ENCODE measurements at places on chromosomes 7 and 10. TPM values are rescaled to one million over a fixed set of nuclear protein-coding genes. Genes with fewer than 3 reads are reported as not detected.

- no peak for DNase-seq
Observed at GRCh38 chr7:73969991-73970390, 58.0 kb upstream of the ELN start.

GRCh38 chr10:17435187-17435586 lies 19.2 kb downstream of the ST8SIA6 start:
- DNase-seq = no peak

GRCh38 chr10:1044146-1044545 lies 4.8 kb downstream of the IDI1 start:
- no peak for DNase-seq

DNA sequence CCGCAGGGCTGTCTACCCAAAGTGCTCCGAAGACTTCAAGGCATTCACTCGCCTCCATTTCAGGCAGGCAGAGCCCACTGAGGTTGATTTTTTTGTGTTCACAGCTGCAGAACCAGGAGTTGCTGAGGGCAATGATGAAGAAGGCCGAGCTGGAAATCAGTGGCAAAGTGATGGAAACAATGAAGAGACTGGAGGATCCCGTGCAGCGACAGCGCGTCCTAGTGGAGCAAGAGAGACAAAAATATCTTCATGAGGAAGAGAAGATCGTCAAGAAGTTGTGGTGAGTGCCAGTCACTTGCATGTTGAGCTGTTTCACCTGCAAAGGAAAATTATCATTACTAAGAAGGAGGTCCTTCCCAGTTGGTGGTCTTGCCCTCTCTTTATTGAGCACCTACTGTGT lies 210.5 kb downstream of the ARHGAP21 start:
- DNase-seq = no peak

GRCh38 chr10:98340940-98341310 lies 72.9 kb upstream of the LOXL4 start:
- peak; percentile 37 for DNase-seq

DNA sequence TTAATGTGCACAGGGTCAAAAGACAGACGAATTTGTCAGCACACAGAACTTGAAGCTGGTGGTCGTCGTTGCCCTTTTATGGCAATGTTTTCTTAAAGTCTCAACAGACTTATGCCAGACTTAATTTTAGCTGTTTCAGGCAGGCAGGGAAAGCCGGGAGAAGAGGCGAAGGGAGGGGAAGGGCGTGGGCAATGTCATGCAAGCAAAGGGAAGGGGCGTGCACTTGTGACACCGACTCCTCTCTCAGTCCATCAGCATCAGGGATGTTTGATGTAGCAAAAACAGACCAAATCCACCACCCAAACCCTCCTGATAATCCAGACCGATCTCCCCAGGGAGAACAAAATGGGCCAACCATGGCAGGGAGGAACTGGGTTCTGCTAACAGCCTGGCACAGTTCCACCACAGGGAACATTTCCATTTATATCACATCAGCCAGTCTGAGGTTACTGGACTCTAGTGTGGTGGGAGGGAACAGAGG lies 118.1 kb upstream of the RHEB start:
- no peak for DNase-seq

DNA sequence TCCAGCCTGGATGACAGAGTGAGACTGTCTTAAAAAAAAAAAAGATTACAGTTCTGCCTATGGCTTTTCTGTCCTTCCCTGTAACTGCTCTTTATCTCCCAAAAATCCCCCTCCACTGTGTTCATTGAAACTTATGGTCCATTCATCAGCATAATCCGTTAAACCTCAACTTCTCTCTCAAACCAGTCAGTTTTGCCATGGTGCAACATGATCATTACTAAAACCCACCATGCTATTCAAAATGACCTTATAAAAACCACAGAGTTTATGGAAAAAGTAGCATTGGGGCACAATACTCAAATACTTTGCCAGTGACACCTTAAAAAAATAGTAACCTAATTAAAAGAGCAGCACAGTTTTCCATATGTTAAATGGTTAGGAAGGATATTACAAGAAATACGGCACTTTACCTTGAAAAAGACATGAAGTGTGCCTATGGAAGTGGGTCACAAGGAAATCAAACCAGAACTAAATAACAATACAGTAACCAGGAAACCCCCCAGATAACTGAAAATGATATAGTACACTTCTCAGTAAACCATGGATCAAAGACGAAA lies 74.0 kb upstream of the ST8SIA6 start:
- no peak for DNase-seq

GRCh38 chr7:128092221-128092620 lies 61.0 kb upstream of the LRRC4 start:
- no peak for DNase-seq

DNA sequence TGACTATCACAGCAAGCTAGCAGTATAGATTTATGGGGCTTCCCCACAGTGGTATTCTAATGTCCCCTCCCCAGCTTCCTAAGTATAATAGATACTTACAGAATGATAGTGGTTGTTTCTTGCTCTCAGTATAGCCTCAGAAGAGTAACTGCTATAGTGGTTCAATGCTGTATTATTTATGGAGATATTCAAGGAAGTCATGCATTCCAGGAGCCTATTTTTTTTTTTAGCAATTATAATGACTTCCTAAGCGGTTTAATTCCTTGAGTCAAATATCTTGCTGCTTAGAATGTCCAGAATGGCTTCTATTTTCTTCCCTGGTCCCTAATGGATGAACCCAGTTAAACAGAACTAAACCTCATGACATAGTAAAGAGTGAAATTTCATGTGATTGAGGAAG lies 451.5 kb upstream of the SEMA3D start:
- DNase-seq = no peak

DNA sequence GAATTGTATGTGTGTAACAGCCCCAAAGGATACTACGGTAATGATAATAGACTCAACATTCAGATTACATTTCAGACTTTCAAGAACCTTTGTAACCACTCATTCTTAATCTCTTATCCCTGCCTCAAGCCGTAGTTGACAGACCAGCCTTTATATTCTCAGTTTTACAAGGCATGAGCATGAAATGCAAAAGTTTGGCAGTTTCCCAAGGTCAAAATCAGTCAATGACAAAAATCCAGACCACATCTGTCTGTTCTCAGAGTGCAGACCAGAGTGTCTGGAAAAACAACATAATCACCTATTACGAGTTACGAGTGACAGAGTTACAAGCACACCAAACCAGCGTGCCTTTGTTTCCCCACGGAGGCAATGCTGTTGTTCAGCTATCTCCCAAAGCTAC lies 178.6 kb upstream of the LRGUK start:
- no peak for DNase-seq

NKX2-3 gene
- not detected for polyA plus RNA-seq

CYP3A4 gene
- 0.26 TPM for polyA plus RNA-seq

PRKAR1B gene
- polyA plus RNA-seq = 1.9 TPM

BTBD16 gene
- polyA plus RNA-seq = not detected

SH3PXD2A gene
- 3.0 TPM for polyA plus RNA-seq

HOXA13 gene
- polyA plus RNA-seq = 0.01 TPM

All from psoas muscle (tissue), 8 donors.